ENCODE measurements at places on chromosomes 2 and 18. TPM values are rescaled to one million over a fixed set of nuclear protein-coding genes. Genes with fewer than 3 reads are reported as not detected.

GRCh38 chr2:238912916-238913875, 65.3 kb downstream of the TWIST2 start:
- no peak for DNase-seq

The SCN9A gene
- not detected for total RNA-seq

DNA sequence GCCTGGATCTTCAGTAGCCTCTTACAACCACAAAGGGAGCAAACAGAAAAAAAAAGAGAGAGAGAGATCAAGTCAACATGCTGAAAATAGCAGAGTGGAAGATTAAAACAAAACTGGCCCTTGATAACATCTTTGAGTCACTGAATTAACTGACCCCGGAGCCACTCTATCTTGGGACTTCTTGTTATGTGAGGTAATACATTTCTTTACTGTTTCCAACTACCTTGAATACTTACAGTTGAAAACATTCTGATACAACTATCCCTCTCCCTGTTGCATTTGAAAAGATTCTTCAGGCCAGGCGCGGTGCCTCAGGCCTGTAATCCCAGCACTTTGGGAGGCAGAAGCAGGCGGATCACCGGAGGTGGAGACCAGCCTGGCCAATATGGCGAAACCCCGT, 208.1 kb downstream of the MEMO1 start:
- DNase-seq, result no peak

- DNase-seq, result no peak
Measured at GRCh38 chr2:86770816-86771301, 19.9 kb downstream of the CD8A start.

GRCh38 chr2:68741805-68742306, 7.2 kb downstream of the ARHGAP25 start:
- DNase-seq, result peak; percentile 29

GRCh38 chr2:11079136-11079824, 76.0 kb upstream of the SLC66A3 start:
- DNase-seq, result no peak

The SLC20A1 gene
- 52.7 TPM for total RNA-seq

DNA sequence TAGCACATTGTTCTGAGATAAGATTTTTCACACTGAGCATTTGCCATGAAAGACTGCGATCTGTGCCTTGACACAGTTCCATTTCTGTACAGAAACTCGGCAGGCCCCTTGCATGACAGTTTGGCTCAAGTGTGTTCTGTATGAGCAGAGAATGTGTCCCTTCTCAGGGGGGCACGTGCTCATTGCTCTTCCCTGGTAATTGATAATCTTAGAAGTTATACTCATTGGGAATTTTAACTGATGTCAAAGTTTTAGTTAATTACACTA, 171.3 kb downstream of the PTGR3 start:
- DNase-seq, result no peak

- DNase-seq, result no peak
Measured at GRCh38 chr2:144114760-144115159, 405.2 kb downstream of the ZEB2 start.

The SP110 gene
- total RNA-seq, result 67.0 TPM

The FBXO11 gene
- total RNA-seq, result 48.1 TPM

DNA sequence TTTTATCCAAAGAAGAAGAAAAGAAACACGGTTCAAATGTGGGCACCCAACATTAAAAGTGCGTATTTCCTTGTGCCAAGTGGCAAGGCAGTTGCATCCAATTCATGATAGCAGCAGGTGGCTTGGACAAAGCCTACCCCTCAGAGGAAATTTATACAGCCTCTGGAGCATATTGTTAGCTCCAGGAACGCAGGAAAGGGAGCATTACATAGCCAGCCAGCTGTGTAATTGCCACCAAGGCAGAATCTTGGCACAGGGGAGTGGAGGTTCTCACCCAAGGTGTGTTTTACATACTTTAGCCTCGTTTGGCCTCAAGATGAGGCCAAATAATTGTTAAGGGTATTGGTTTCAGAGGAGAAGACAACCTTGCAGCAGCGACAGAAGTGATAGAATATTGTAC, 526.9 kb downstream of the TMEM182 start:
- DNase-seq, result no peak

DNA sequence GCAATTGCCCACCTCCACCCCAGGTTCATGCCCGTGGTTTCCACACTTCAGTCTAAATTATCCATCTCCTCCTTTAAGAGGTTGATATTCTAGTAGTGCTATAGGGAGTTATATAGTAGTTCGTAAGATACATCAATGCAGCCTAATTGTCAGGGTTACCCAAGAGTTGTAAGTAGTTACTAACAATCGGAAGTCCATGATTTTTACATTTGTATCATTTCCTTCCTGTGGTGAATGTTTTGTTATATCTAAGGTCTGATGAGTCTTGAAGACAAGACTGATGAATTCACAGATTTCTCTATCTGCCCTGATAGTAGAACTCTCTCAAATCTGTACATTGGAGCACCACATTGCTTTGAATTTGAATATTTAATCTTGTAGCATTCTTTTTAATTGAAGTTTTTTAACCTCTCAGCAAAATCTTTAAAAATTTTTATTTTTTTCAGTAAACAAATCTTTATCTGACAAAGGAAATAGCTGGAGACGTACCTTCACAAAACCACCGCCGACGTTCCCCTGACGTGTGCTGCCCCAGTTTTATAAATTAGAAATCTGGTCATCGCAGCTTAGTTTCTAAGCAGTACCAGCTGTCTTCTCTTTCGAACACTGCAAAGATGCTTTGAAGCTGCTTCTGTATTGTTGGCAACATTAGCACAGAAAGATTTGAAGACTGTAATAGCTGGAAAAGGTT, 264.5 kb downstream of the SOCS6 start:
- DNase-seq, result no peak

GRCh38 chr2:193469251-193469650, 1274.5 kb upstream of the TMEFF2 start:
- DNase-seq, result no peak
